GM20000 (cell line): ENCODE measurements at places on chromosomes 16 and 17.

DNA sequence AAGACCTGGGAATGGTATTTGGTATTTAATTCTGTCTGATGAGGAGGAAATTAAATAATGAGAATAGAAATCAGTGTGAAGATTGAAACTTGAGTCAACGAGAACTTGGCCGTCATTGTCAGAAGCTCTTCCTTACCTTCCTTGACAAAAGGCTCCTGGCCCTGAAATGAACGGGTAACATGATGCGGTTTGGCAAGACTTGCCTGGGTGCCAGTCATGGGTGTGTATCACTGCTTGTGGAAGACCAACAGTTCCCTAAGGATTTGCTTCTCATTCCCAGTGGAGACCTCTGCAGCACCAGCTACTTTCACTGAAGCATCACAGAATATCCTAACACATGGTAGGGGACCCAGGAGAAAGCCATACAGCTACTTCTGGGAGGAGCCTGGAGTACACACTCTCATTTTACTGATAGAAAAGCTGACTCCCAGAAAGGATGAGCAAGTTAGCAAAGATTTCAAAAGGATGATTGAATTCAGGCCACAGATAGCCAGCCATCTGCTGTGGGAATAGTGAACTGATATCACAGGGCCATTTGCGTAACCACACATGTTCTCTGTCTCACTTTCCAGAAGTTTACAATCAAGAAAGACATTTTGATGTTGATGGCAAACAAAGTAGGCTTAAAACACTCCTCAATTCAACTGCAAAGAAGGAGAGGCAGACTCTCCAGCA is 258.1 kb upstream of the SALL1 start:
- no peak for DNase-seq

DNA sequence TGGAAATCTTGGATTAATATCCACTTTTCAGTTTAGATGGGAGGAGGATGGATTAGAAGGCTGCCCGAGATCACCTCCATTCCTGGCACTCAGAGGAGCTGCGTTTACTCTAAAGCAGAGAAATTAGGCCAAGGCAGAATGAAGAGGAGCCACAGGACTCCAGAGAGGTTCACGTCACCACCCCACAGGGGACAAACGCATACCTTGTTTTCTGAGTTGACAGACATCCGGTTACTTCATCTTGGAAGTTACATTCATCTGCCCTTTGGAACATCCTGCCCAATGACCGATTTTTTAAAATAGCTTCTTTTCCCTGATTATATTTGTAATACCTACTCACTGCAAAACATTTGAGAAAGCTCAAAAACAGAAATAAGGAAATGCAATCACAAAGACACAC is 220.0 kb downstream of the SOX9 start:
- DNase-seq: no peak

DNA sequence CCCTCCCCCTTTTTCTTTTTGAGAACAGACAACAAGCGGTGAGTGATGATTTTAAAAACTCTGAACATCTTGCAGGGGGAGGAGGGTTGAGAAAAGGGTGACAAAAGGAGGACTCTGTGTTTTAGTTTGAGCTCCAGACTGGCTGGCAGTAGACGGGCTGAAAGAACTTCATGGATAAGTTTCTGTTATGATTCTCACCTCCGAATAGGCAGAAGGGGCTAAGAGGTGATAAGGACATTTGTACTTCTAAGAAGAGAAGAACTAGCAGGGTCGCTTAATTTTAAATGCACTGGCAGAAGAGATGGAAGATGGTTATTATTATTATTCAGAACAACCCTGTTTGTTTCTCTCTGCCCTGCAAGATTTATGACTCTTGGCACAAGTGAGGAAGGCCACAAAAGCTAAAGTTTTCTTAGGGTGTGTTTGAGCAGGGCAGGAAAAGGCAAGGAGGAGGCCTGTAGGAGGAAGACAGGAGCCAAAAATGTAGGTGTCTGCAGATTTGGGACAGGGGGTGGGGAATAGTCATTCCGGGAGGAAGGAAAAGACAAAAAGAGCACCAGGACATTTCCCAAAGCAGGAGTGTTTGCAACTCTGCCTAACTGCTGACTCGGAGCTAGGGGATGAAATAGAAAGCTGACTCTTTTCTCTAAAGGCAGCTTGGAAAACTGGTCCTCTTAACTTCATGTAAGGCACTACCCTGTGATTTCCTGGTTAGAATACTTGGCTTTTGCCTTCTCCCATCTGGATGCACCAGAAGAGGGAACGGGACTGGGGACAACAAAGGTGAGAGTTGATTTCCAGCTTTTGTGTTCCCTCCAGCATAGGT is 11.9 kb upstream of the HOXB2 start:
- no peak for DNase-seq

GRCh38 chr16:25184771-25185170 is 32.0 kb upstream of the AQP8 start:
- no peak for DNase-seq

GRCh38 chr17:80035937-80036714 is at the start of gene CCDC40:
Gene CCDC40, plus strand, starts transcription at chr17:80036642. Its CDS starts 21 bp downstream, at chr17:80036663.
- peak; percentile 82 for DNase-seq

DNA sequence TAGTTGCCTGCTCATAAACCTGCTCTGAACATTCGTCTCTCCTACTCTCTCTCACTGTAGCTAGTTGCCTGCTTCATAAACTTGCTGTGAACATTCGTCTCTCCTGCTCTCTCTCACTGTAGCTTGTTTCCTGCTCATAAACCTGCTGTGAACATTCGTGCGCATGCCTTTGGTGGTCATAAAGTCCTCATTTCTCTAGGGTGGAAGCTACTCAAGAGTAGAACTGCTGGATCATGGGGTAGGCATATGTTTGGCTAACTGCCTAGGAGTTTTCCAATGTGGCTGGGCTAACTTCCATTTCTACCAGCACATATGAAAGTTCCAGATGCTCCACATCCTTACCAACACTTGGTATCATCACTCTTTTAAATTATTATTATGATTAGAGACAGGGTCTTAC is 174.6 kb upstream of the RPH3AL start:
- no peak for DNase-seq

DNA sequence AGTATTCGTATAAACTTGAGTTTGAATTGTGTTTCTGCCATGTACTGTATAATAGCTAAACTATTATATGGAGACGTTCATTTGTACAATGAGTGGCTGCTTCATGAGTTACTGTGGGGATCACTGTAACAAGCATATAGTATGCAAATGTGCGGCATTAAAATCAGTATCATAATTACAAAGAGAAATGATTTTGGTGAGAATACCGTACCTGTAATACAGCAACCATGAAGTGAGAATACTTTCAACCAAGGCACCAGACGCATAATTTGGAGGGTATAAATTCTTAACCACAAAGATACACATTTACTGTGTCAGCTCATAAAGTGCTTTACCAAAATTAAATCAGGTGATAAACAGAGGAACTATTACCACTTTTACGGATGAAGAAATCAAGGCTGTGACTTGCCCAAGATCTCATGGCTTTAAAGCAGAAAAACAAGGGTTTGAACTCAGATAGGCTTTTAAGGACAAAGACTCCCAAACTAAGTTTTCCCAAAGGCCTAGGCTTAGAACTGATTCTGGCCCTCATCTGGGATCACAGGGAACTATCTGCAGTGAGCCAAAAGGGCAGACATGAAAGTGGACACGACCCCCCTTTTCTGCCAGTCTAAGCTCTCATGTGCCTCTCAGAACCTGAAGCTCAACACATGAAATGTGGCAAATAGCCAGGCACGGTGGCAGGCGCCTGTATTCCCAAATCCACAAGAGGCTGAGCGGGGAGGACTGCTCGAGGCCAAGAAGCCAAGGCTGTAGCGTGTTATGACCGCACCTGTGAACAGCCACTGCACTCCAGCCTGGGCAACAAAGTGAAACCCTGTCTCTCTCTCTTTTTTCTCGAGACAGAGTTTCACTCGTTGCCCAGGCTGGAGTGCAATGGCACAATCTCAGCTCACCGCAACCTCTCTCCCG is 6.4 kb downstream of the RPS15A start:
- DNase-seq: no peak

- DNase-seq: no peak
Observed at GRCh38 chr17:78111016-78111726, 17.4 kb downstream of the TMC6 start.

GRCh38 chr16:48347980-48348379 is 37.2 kb downstream of the SIAH1 start:
- DNase-seq: no peak

DNA sequence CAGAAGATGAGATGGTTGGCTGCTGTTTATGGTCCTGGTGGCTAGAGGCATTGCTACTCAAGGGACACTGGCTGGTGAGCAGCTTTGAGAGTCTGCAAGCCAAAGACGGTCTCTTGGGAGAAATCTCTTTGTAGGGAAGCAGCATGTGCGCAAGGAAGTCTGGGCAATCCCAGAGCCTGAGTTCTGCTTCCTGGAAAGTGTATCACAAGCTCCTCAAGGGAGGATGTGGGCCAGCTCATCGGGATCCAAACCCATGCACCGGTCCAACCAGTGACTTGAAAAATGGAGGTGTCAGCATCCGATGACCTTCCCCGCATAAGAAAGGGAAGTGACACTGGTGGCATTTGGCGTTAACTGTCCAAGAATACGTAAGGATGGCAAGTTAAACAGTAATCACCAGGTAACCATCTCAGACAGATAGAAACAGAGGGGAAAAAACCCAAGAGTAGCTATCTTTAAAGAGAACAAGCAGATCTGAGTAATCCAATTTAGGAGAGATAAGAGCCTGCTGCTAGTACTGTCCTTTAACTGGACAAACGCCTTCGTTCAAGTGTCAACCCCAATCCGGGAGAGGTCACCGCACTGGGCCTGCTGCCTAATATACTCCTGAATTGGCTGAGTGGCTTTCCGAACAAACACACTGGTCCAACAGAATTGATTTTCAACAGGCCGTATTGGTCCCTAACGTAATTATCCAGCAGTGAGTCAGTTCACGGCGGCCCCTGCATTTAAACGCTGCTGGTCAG is 303.0 kb upstream of the ZFHX3 start:
- no peak for DNase-seq

GRCh38 chr16:74064120-74064735 is 232.4 kb upstream of the PSMD7 start:
- no peak for DNase-seq
